Inflammatory macrophage treated with lipopolysaccharide for 1 hour (primary cell): ENCODE measurements at places on chromosomes 16 and 17.

DNA sequence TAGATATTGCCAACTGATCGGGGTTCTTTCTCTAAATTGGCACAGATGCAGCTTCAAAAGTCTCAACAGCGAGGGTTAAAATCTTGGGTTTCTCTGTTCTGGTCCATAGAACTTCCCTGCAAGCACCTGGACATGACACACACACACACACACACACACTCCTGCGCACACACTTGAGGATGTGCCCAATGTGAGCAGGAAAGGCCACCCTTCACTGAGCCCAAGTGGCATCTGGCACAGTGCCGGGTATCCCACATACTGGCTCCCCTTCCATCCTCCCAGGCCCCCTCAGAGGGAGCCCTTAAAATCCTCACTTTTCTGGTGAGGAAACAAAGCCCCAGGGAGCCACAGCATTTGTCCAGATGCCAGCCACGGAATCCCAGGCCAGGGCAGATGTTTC, 55.5 kb downstream of the ZNF423 start:
- DNase-seq = no peak

- DNase-seq = no peak
Observed at GRCh38 chr17:17884391-17885357, 47.9 kb upstream of the SREBF1 start.

GRCh38 chr16:14086477-14086876, 15.4 kb downstream of the MRTFB start:
- no peak for DNase-seq

- DNase-seq = peak; percentile 36
Observed at GRCh38 chr16:11700264-11701029, 32.2 kb downstream of the SNN start.

DNA sequence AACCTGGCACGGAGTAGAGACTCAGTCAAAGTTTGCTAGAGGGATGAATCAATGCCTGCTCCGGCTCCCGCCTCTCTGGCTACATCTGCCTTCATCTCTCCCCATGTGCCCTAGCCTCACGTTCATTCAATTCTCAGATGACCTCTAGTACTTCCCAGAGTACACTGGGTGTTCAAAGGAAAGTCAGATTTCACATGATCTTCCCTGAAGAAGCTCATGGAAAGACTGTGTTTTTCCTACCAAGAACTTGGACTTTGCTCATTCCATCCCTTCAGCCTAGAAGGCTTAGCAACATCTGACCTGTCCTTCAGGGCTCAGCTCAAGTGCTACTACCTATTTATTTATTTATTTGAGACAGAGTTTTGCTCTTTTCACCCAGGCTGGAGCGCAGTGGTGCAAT, 11.1 kb upstream of the TNK1 start:
- DNase-seq = no peak

DNA sequence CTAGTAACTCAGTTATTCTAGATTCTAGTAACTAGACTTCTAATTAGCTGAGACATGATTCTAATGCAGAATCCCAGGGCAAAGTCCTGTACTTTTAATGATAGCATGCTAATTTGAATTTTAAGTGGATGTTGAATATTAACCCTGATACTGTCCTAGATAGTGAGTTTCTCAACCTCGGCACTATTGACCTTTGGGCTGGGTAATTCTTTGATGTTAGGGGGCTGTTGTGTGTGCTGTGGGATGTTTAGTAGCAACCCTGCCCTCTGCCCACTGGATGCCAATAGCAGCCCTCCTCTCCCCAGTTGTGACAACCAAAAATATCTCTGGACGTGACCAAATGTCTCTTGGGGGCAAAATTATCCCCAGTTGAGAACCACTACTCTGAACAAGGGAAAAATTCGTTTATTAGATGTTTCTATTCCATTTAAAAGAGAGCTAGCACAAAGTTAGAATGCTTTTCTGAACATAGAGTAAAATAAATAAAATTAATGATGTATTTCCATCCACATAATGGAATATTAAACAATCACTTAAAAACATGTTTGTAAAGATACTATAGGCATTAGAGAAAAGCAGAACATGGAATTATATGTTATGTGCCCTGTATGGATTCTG, 30.2 kb downstream of the SALL1 start:
- no peak for DNase-seq

DNA sequence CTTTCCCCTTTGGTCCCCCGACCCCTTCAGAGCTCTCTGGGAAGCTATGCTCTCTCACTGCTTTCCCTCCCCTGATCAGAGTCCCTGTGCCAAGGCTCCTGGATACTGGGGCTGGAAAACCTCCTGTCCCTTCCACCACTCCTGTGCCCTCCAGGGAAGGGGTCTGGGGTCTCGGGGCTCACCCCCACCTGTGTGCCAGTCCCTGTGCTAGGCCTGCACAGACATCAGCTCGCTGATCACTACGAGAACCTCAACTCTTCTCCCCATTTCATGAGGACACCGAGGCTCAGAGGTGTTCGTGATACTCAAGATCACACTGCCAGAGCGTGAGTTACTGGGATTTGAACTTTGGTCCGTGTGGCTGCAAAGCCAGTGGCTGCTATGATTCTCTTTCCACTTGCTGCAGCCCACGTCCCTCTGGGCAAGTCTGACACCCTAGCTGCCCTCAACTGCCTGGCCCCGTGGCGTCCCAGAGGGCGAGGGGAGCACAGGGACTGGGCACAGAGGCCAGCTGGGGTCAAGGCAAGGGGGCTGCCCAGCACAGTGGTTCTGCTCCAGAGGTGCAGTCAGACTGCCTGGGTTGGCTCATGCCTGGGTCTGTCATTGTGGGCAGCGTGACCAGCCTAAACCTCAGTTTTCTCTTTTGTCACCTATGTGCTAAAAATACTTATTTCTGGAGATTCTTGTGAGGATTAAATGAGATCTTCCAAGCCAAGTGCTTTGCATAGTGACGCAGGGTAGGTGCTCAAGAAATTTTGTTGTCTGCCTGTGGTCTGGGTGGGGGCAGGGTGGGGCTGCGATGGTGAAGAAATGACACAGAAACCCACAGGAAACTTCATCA, 43.8 kb upstream of the TOB1 start:
- DNase-seq = no peak

GRCh38 chr17:38715216-38715943, 10.3 kb downstream of the MLLT6 start:
- DNase-seq = no peak

GRCh38 chr17:58666858-58667267, 25.0 kb downstream of the TEX14 start:
- DNase-seq = peak; percentile 85

DNA sequence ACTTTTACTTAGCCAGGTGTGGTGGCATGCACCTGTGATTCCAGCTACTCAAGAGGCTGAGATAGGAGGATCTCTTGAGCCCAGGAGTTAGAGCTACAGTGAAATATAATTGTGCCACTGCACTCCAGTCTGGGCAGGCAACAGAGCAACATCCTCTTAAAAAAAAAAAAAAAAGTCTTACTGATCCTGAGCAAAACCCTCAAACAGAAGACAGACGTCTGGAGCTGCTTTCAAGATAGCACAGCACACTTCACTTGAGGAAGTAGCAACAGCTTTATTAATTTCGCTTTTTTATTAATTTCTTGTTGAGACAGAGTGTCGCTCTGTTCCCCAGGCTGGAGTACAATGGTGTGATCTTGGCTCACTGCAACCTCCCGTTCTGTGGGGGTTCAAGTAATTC, 10.2 kb upstream of the GGA2 start:
- peak; percentile 25 for DNase-seq

GRCh38 chr17:29667969-29668368, 45.3 kb upstream of the CORO6 start:
- no peak for DNase-seq

DNA sequence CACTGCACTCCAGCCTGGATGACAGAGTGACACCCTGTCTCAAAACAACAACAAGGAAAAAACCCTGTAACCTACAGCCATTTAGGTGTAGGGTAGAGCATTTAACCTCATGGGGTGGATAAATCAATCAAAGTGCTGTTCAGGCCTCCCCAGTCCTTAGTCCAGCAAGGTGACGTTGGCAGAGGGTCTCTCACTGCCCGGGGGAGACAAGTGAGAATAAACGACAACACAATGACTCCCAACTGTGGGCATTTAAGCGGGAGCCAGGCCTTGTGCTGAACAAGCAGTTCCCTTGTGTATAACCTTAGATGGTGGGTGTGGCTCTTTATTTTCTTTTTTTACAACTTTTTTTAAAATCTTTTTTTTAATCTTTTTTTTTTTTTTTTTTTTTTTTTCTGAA, 29.3 kb downstream of the TMEM92 start:
- no peak for DNase-seq

GRCh38 chr17:48506246-48506645, 24.6 kb downstream of the HOXB1 start:
- DNase-seq = no peak

DNA sequence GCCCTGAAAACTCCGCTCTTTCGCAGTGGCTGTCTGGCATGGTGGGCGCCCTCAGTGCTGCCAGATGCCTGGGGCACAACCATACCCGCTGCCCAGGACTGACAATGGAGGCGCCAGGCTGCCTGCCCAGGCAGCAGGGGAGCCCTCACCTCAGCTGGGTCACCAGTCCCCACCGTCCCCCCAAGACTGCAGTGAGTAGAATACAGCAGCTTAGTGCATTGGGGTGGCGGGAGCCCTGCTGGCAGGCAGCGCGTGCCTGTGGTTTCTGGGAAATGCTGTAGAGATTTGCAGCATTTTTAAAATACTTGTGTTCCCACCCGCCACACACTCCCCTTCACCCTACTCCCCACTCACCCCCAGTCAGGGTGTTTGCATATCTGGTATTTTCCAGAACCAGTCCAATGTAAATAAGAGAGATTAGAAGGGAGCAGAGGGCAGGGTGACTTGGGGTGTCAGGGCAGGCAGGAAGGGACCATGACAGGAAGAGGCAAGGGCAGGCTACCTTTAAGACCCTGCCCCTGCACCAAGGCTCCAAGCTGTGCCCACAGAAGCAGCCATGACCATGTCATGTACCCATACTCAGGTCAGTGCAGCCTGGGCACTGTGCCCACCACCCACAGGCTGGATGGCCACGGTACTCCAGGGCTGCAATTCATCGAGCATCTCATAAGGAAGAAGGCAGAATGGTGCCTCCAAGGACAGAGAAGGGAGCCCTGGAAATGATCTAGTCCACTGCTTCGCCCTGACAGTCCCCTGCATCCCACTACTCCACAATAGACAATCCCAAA, 21.5 kb downstream of the MYO18A start:
- no peak for DNase-seq

GRCh38 chr16:89709716-89710432, 8.4 kb upstream of the SPATA2L start:
- DNase-seq = peak; percentile 88

- peak; percentile 34 for DNase-seq
Observed at GRCh38 chr16:77675464-77676324, 46.6 kb upstream of the NUDT7 start.

DNA sequence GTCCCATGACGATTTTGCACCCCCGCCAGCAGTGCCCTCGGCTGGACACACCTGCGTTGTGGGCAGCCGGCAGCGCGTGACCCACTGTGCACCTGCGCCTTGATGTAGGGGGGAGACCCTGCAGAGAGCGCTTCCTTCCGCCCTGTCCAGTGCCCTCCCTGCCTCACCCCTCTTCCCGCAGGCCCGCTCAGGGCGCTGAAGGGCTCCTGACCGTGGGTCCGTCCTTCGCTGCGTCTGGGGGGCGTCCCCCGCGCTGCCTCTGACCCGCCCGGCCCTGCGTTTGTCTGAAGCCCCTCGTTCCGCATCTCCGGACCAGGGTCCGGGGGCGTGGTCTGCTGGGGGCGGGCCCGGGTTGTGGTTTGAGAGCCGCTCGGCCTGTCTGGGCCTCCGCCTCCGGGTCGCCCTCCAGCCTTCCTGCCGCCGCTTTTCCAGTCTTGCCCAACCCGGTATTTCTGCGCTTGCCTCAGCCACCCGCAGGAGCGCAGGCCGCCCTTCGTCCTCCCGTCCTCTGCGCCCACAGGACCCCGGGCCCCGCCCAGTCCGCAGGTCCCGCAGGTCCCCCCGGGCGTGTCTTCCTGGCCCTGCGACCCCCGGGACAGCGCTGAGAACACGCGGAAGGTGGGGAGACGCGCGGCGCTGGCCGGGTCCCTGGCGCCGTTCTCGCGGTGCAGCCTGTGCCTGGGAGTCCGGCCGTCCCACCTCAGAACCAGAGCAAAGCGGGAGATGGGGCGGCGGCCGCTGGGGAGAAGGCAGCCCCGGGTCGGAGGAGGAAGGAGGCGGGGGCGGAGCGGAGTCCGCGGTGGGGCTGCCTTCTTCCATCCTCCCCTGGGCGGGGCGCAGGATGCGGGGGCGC, 4.0 kb upstream of the IL17C start:
- peak; percentile 96 for DNase-seq

DNA sequence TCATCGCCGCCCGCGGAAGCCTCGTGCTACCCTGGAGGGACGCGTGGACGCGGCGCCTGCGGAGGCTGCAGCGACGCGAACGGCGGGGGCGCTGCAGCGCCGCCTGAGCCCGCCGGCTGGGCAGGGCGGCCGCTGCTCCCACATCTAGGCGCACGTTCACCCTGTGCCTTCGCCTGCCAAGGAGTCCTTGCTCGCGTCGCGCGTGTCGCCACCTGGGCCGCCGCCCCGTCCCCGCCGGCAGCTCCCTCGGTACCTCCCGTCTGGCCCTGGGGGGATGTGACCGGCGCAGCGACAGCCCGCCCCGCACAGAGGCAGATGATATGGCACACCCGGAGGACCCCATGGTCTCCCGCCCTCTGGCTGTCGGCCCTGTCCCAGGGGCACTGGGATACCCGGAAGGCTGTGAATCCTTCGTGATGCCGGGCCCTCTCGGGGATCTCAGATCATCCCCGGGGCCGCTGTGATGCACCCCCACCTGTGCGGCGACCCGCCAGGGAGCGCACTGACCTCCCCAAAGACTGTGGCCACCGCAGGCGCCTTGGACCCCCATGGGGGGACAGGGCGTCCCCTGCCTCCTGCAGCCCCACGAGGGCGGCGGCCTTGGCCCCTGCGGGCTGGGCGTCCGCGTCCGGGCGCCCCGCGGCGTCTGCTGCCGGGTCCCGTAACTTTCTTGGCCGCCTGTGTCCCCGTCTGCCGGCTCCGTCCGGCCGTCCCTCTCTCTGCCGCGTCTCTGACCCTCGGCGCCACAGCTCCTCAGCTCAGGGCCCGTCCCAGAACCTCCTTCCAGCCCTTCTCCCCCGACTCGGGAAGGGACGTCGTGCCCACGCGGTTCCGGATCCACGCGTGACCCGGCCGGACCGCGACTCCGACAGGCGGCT, 689 bp upstream of the TBC1D24 start:
- peak; percentile 40 for DNase-seq

- no peak for DNase-seq
Observed at GRCh38 chr17:42380935-42381334, 7.3 kb downstream of the STAT3 start.

DNA sequence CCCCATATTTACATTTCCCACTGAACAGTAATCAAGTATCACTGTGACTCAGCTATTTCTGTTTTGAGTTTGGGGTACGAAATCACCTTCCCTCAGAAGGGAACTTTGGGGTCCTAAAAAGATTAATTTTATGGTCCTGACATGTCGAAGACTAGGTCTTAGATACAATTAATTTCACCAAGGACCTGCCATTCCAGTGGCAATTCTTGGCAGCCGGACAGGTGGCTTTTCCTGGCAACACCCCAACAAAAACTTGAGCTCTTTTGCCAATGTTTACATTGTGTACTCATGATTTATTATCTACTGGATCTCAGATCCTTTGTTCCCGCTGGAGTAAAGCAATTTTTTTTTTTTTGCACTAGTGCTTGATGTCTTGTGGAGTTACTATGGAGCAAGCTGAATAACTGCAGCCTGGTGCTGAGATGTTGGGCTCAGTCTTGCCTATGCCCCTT, 14.4 kb downstream of the SLFN5 start:
- DNase-seq = no peak
